NCI-H82 (cell line): ENCODE measurements at places on chromosomes 3 and 15.

DNA sequence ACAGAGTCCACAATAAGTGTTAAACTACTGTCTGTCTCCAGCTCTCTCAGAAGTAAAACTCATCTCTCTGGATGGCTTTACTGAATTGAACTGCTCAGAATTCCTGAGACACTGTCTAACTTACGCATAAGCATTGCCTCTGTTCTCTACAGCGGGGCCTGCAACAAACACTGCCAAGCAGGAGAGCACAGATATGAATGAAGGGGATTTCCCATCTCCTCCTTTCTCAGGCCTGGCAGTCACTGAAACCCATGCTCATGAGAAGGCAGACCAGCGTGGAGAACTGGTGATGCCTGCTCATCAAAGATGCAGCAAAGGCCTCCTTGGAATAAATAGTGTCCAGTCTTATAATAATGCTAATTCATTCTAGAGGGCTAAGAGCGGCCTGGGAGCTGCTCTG lies 10.3 kb downstream of the RASGRP1 start:
- no peak for DNase-seq

GRCh38 chr3:61030469-61031035 lies 220.7 kb downstream of the FHIT start:
- no peak for DNase-seq

- peak; percentile 56 for DNase-seq
These were observed 90.5 kb upstream of the IL12A start for GRCh38 chr3:159898147-159898546.

DNA sequence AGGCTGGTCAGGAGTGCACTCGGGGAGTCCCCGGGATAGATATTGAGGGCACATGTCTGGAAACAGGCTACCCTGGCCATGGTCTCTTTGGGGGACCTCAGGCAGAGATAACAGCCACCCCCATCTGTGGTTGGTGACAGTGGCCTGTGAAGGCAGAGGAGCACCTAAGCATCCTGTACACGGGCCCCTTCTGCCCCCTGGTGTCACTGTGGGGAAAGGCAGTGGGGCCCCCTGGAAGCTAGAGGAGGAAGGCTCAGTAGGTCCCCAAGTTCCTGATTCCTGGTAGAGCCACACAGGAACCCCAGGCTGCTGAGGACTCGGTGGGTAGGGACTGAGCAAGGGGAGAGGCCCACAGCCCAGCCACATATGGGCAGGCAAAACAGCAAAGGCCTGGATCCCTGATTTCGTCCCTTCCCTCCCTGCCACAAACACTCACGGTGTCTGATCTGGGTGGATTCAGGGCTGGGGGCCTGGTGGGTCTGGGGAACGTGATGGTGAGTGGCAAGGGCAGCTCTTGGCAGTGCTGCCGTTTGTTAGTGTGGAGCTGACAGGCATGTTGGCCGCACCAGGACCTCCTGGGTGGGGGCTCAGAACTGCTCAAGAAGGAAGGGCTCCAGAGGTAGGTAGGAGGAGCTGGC lies 14.1 kb upstream of the CXCR6 start:
- peak; percentile 41 for DNase-seq

GRCh38 chr3:189132231-189132671 lies 39.5 kb upstream of the TPRG1 start:
- no peak for DNase-seq

GRCh38 chr3:14997941-14998340 lies 50.6 kb downstream of the NR2C2 start:
- no peak for DNase-seq

GRCh38 chr3:177982034-177982433 lies 554.2 kb upstream of the KCNMB2 start:
- no peak for DNase-seq

DNA sequence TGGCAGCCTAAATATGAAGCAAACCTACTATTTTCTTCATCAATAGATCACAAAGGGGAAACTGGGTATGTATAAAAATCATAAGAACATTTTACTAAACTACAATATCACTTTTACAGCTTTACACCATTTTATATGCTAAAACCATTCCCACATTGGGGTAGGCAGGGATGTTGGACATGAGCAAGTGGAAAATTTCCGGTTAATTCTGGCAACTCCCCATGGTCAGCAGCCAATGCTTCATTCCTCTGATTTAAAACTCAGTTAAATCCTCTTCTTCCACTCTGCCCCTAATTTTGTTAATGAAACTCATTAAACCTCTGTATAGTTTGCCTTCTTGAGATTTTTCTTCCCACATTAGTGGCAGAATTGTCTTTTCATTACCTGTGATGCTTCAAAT lies 552.5 kb upstream of the NECTIN3 start:
- DNase-seq: no peak

- no peak for DNase-seq
These were observed 116.1 kb downstream of the ATP1B3 start for GRCh38 chr3:141992512-141992911.
